GM19239 (cell line): ENCODE measurements at places on chromosomes 4 and X.

DNA sequence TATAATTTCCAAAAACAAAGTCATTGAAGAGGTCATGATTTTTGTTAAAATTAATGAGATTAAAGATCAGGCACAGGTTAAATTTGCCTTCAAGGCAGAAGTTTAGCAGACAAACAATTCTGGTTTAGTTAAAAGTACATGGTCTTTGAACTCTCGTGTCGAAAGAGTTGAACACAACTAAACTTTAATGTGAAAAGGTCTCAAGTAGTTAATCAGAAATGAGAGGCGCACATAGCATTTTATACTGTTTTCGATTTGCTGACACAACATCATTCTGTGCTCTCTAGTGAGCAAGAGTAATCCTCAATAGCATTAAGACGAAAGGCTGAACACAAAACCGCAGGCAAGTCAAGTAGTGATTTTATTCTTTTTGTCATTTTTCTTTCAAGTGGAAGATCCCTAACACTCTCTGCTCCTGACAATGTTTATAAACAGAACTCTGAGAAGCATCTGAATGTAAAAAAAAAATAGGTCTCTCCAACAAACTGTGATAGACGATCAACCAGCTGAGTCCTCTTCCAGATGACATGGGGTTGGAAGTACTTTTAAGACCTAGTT is 49.8 kb downstream of the SH3RF1 start:
- no peak for DNase-seq

- no peak for DNase-seq
Measured at GRCh38 chr4:23680671-23681518, 209.0 kb downstream of the PPARGC1A start.

GRCh38 chr4:109355835-109356234 is 53.4 kb upstream of the COL25A1 start:
- no peak for DNase-seq

DNA sequence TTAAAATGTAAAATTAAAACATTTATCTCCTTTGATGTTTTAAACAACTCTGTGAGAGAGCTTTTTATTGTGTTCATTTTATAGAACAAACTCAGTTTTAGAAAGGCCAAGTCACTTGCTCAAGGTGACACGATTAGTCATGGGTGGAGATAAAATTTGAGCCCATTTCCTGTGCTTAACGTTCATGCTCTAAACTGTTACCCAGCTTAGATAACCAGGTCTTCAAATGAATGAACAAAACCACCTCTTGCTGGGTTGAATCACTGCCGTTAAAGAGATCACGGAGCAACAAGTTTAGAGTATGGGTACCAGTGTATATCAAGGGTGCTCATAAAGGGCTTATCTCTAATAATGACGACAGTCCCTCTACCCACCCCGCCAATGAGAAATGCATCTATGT is 10.2 kb upstream of the CASK start:
- DNase-seq = no peak

DNA sequence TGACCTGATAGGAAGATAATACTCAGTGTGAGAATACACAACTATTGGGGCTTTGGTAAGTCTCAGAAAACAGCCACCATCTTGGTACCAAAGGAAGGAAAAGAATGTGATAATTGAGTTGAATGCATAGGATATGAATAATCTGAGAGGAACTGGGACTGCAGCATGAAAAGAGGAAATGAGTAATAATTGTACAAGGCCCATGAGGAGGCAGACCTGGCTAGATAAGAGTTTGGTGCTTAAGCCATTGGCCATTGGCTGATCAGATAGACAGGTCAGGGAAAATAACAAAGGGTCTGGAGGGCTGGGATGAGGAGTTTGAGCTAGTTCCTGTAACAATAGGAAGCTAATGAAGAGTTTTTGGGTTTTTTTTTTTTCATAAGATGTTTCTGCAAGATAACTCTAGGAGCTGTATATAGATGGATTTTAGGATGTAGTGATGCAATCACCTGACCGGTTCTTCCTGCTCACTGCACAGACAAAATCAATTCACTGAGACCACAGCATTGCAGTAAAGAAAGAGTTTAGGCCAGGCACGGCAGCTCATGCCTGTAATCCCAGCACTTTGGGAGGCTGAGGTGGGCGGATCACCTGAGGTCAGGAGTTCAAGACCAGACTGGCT is 5.3 kb upstream of the TRMT2B start:
- peak; percentile 6 for DNase-seq

GRCh38 chr4:119833611-119834010 is 205.0 kb upstream of the PDE5A start:
- DNase-seq = no peak

- DNase-seq = no peak
Measured at GRCh38 chrX:137848266-137848905, 282.5 kb downstream of the ZIC3 start.

DNA sequence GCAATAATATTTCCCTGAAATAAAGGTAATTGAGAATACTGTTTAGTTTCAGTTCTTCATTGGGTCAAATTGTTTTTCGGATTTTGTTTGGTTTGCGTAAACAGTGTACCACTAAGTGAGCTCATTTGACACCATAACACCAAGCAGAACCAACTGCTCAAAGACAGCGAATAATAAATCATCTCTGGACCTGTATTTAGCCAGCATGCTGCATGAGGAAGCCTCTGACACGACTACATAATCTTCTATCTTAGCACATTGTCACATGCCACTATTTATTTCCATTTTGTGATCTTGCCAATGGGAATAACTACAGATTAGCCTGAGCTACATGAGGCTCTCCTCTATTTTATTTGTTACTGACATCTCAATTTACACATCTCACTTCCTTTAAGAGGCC is 12.1 kb upstream of the PRKG2 start:
- no peak for DNase-seq
